ENCODE measurements at places on chromosomes 5 and 9.

DNA sequence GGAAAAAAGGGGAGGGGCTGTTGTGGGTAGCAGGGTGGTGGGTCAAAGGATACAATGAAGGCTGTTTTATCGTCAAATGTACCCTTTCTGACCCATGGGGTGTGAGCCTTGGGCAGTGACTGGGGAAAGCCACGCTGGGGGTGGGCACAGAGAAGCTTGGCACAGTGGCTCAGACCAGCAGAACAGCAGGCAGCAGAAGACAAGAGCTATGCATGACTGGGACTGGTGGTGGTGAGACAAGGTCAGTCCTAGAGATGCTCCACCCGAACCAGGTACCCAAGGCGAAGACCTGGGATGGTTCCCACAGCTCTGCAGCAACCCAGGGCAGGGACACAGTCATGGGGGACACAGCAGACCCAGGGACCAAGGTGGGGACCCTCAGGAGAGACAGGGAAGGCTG lies 38.3 kb downstream of the BICD2 start:
- DNase-seq, result no peak

DNA sequence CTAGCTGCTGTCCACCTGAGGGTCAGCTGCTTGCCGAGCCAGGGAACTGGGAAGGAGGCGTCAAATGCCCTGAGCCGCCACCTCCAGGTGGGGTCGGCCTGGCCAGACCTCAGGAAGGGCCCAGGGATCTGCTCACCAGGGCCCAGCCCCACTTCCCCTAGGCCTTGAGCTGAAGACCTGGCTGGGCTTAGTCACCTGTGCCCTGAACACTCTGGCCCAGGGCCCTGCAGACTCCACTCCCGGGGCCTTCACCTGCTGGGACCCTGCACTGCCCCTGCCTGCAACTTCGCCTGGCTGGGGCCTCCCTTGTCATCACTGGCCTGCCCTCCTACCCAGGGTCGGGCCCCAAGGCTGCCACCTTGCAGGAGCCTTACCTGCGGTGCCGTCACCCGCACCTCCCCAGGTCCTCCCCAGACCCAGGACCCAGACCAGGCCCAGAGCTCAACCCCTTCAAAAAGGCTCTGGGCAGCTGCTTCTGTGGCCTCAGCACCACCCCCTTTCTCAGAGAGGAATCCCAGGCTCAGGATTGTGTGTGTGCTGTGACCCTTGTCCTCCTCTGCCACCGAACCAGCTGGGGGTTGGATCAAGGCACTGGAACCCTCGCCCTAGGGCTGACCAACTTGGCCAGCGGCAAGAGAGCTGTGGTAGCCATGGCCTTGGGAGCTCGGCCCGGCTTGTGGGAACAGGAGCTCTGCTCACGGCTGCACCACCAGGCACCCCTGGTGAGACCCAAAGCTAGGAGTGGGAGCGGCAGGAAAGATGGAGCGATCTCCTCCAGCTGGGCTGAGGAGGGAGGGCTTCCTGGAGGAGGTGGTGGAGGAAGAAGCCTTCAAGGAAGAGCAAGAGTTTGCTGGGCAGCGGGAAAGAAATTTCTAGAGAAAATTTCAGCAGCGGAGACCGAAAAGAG lies 1.2 kb upstream of the NELFB start:
- DNase-seq, result no peak

DNA sequence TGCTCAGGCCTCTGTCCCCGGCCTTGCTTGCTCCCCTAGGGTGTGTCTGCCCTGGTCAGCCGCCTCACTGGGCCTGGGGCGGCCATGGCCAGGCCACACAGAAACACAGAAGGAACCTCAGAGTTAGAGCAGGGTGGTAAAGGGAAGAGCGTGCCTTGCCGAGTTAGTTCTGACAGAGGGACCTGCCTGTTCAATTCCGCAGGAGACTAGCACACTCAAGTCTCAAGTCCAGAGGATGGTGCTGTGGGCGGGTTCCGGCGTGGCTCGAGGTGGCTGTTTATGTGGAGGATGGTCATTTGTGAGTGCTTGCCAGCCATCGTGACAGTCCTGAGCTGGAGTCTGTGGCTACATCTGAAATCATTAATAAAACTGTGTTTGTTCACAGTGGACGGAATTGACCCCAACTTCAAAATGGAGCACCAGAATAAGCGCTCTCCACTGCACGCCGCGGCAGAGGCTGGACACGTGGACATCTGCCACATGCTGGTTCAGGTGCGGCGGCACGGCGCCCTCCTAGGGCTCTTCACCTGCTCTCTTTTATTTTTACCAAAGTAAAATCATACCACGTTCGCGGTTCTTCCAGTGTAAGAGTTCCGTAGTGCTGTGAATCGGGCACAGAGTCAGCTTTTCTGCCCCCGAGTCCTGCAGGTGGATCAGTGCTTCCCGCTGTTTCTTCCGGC lies 95.5 kb upstream of the CACNA1B start:
- DNase-seq, result no peak

DNA sequence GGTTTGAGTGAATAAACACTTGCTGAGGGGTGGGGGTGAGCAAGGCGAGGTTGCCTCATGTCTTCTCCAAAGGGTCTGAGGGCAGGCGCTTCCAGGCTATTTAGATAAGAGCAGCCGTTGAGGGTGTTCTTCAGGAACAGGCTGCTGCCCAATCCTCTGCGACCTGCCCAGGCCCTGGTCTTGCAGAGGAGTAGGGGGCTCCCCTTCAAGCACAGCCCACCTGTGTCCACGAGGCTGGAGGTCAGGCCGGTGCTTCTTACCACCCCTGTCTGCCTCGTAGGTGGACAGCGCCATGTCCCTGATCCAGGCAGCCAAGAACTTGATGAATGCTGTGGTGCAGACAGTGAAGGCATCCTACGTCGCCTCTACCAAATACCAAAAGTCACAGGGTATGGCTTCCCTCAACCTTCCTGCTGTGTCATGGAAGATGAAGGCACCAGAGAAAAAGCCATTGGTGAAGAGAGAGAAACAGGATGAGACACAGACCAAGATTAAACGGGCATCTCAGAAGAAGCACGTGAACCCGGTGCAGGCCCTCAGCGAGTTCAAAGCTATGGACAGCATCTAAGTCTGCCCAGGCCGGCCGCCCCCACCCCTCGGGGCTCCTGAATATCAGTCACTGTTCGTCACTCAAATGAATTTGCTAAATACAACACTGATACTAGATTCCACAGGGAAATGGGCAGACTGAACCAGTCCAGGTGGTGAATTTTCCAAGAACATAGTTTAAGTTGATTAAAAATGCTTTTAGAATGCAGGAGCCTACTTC lies 58.6 kb upstream of the LRRTM2 start:
- DNase-seq, result no peak

DNA sequence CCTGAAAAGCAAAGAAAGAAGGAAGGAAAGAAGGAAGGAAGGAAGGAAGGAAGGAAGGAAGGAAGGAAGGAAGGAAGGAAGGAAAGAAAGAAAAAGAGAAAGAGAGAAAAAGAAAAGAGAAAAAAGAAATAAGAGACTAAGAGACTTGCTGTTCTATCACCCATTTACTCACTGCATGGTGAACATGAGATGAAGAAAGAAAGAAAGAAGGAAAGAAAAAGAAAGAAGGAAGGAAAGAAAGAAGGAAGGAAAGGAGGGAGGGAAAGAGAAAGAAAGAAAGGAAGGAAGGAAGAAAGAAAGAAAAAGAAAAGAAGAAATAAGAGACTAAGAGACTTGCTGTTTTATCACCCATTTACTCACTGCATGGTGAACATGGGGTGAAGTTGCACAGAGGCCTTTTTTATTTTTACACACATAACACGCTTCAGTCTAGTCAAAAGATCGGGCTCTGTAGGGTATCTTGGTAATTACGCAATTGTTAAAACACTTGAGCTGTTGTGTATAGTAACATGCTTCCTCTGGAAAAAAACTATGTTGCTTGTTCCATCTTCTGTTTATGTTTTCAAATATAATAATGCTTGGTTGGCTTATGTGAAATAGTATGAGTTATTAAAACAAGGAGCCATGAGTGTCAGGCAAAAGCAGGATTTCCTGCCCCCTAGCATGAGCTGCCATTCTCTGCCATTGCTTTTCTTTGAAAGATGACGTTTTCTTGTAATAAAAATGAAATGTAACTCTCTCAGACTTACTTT lies 119.3 kb upstream of the ZNF608 start:
- no peak for DNase-seq

Data from NCI-H526 (cell line).